ENCODE measurements at places on chromosomes 1 and 21. TPM values are rescaled to one million over a fixed set of nuclear protein-coding genes. Genes with fewer than 3 reads are reported as not detected.

GRCh38 chr21:27536319-27536718, 569.4 kb upstream of the ADAMTS5 start:
- DNase-seq, result no peak

DNA sequence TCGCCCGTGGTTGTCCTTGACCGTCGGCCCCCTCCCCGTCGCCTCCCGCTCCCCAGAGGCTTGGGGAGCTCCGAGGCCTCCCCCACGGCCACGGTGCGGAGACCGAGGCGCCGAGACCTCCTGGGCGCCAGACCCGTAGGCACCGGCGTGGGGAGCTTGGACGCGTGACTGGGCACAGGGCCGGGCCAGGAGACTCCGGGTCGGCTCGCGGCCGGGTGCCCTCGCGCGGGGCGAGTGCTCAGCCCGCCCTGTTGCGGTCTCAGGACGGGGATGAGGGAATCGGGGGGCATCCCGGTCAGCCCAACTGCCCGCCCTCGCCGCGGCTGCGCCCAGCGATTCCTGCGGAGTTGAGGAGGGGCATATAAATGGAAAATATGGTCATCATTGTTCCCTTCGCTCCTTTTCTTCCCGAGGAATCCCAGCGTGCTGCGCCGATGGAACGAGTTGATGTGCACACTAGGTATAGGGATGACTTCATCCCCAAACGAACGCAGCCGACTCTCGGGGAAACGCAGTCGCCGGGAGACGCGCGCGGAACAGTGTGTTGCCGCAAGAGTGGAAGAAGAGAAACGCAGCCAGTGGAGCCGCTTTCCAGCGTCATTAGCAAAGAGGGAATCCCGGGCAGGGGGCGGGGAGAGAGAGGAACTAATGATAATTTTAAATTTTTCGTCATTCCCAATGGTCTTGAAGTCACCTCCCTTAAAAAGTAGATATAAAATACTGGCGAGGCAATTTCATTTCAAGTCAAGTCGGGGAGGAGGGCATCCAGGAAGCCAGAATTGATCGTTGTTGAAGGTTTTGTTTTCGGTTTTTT, 747 bp upstream of the ENAH start:
- DNase-seq, result no peak

DNA sequence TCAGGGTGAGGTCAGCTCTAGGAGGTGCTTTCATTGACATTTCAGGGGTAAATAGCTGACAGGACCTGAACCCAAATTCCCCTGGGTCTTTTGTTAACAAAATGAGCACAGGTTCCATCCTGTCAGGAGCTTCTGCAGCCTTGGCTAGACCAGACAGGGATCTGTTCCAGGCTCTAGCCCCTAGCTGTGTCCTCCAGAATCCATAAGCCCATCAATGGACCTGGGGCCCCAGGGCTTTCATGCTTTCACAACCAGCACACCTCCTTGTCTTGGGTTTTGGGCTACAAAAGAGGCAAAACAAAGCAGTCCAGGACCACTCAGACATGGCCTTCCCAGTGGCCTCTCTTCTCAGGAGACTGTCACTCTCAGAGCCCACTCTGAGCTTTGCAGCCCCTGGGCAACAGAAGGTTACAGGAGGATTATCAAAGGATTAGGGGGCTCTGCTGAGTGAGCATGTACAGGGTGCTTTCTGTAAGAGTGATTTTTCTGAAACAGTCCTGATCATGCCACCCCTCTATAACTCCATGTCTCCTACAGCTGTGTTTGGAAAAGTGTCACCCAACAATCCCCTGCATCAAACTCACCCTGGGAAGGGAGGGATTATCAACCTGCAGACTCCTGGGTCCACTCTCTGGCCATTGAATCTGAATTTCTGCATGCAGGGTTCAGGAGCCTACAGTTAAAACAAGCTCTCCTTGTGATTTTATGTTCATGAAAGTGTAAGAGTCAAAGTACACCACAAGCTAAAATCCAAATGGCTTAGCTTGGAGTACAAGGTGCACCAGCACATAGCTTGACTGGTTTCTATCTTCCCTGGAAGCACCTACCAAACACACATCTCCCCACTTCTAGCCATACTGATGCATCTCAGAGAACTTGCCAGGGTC, 67.7 kb upstream of the GCLM start:
- no peak for DNase-seq

ZMYND12 gene
- polyA plus RNA-seq, result 3.2 TPM

All from renal cortex interstitium (tissue), 15 donors.